Stimulated activated CD4-positive, alpha-beta T cell treated with anti-CD3 and anti-CD28 coated beads, Interleukin-2, amount 100 ng/mL, for 24 hours (primary cell): ENCODE measurements at places on chromosomes 2 and 18.
A peak's percentile ranks its signal among the peaks of the same experiment; 100 is the strongest.

DNA sequence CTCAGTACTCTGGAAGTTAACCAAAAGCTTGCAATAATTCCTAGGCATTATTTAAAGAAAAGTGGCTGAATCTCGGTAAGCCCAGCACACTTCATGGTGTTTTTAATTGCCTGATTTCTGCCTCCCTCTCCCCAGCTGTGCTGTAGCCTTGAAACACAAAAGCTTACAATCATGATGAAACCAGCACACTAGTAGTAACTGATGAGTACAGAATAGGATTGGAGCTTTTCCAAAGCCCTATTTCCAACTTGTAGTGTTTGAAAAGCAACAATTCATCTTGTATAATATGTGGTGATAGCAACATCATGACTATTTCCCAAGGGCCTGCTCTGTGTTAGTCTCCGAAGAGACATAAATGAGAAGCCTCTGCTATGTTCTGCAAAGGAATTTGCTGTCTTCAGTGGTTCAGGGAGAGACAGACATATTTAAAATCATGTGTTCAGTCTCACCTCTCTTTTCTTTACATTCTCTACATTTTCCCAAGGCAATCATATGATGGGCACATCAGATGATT lies 1015.0 kb downstream of the BCL11A start:
- no peak for DNase-seq

DNA sequence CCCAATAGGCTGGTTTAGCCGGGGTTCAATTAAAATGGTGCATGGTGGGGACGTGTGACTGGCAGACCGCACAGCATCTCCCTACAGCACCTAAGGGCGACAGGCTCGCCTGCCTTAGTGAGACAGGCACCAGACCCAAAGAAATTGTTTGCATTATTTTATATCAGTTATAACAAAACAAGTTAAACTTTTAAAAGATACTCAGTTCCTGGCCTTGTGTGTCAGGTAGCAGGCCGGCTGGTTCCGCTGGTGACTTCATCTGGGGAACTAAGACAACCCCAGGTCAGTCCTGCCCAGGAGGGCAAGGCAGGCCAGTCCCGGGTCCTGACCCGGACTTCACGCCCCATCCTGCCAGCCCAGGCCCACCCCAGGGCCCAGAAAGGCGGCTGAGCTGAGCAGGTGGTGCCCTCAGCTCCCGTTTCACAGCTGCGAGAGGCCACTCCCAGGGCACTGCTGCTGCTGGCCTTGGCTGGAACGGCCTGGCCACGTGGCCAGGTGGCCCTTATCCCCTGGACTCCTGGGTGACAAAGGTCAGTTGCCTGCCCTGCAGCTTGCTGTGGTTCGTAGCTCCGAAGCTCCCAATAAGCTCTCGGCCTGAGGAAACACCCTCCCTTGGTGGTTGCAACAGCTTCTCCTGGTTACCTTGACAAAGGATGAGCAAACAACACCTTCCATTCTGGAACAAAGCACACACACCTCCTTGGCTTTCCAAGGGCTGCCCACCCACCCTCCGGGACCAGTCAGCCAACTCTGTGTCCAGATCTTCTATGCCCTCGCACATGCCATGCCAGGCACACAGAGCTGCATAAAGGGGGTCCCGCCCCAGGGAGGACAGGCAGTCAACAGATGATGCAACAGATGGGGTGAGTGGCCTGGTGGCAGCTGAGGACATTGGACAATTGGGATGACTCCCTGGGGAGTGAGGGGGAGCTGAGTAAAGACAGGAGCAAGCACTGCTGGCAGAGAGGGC lies 11.3 kb upstream of the AGXT start:
- DNase-seq = no peak

DNA sequence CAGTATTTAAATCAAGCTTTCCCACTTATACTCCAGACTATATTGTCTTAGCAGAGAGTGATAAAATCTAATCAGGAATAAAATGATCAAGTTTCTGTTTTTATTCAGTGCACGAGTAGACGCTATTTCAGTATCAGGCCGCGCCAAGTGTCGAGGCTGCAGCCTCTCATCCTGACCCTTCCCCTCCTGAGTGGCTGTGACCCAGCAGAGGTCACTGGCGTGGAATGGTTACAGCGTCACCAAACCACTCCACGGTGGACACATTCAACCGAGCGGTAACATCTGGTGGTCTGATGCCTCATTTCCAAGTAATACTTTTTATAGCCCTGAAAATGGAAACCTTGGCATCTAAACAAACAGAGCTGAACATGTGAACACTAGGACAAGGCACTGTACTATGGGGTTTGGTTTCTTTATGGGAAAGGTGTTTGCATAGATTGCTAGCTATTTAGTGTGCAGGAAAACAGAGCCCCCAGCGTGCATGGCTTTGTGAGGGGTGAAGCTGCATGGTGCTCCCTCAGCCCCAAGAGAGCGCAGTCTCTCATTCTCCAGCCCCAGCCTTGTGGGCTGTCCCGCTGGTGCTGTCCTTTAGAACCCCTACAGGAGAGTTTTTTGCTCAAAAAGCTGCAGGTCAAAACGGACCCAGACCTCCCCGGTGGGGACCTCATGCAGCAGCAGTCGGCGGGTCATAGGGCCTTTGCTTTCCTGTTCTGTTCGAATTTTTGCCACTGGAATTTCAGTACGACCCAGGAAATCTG lies 28.4 kb downstream of the FAM228A start:
- DNase-seq = no peak

DNA sequence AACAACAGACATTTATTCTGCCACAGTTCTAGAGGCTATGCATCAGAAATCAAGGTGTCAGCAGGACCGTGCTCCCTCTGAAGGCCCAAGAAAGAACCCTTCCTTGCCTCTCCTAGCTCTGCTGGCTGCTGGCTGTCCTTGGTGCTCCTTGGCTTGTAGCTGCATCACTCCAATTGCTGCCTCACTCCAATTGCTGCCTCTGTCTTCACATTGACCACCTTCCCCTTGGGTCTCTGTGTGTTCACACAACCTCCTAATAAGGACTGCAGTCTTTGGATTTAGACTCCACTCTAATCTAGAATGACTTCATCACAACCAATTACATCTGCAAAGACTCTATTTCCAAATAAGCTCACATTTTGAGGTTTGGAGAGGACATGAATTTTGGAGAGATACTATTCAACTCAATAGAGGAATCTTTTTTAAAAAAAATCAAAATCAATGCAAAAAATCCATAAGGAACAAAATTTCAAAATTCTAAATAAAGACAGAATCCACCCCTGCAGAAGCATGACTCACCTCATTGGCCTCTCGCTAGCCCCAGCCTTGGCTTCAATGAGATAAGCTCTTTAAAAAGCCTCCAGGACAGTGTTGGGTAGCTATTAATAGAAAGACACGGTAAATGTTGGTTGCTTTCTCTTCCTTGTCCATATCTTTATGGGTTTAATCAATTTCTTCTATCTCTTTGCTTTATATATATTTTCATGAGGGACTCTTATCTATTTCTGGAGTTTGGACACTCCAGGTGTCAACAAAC lies 267.6 kb upstream of the MGAT5 start:
- DNase-seq = no peak

GRCh38 chr2:191065785-191066184 lies 51.8 kb upstream of the STAT1 start:
- DNase-seq = no peak

DNA sequence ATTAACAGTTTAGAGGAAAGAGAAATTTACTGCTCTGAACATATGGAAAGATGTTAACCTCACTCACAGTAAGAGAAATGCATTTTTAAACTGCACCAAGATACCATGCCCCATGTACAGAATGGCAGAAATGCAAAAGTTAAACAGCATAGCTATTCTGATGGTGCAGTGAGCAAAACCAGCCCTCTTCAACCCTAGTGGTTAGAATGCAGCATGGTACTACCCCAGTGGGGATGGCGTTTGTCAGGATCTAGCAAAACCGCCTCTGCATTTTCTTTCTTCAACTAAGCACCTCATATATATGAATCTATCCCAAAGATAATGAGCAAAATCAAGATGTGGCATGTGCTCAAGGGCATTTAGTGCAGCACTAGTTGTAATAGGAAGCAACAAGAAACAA lies 98.0 kb downstream of the MGAT5 start:
- DNase-seq = no peak

- DNase-seq = no peak
Measured at GRCh38 chr2:175606010-175606841, 395.8 kb downstream of the LNPK start.

DNA sequence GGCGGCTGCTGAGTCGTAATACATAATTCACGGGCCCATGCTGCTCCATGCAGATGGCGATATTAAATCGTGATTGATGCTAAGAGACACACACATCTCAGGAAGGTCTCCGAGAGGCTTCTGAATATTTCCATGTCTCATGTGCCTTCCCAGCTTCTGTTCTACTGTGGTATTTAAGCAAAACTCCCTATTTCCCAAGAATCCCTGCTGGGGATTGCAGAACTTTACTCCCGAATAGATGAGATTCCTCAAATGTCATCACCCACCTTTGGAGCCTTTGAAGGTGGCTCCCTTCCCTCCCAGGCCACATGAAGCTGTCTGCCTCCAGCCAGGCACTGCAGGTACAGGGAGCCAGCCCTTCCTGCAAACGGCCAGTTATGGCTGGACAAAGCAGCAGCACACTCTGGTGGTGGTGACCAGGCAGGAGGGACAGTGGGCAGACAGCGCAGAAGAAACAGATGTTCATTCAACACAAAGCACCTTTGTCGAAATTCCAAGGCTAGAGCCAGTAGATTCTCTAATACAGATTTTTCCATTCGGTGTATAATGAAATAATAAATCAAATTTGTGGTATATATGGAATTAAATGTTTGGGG lies 14.1 kb downstream of the NRP2 start:
- no peak for DNase-seq

GRCh38 chr2:60352491-60353405 lies 200.7 kb downstream of the BCL11A start:
- no peak for DNase-seq

GRCh38 chr2:96510931-96511595 lies 5.9 kb upstream of the NEURL3 start:
- no peak for DNase-seq

GRCh38 chr2:187964746-187965145 lies 326.9 kb upstream of the GULP1 start:
- no peak for DNase-seq

DNA sequence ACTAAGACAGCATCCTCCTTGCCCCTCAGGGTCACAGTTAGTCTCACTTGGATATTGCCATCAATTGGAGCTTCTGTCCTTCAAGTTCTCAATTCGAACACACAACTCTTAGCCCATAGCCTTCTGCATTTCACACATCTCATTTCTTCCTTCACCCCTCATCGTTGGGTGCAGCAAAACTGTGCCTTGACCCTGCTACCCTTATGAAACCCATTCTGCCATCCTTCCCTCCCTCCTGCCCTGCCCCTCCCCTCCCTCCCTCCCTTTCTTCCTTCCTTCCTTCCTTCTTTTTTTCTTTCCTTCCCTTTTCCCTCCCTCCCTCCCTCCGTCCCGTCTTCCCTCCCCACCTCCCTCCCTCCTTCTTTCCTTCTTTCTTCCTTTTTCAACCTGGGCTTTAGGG lies 80.7 kb upstream of the CYRIA start:
- no peak for DNase-seq

- peak; percentile 34 for DNase-seq
Measured at GRCh38 chr2:158745067-158745865, 49.9 kb upstream of the DAPL1 start.

DNA sequence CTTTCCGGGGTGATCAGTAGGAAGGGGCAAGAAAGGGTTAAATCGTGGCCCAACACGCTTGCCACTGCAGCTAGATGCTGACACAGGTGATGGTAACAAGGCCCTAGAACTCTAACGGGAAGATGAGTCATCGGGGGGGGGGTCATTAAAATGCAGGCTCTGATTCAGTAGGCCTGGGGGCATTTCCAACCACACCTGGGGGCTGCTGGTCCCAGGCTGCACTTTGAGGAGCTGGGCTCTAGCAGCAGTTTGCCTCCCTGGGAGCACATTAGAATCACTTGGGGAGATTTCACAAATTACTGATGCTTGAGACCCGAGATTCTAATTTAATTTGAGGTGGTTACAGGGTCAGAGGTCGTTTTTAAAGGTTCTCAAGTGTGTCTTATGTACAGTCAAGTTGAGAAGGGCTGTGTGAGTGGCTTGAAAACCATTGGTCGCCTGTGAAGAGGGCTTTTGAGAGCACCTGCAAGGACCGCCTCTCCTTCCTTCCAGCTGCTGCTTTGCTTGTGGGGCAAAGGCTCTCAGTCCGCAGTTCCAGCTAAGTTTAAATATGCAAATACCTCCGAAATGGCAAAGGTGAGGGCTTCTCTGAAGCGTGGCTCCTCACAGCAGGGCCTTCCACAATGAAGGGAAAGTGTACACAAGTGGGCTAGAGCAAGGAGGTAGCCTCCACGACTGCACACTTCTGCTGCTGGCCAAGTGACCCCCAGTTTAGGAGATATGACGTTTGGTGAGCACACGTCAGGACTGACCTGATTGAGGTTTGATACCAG lies 128.0 kb upstream of the MSH6 start:
- DNase-seq = no peak

DNA sequence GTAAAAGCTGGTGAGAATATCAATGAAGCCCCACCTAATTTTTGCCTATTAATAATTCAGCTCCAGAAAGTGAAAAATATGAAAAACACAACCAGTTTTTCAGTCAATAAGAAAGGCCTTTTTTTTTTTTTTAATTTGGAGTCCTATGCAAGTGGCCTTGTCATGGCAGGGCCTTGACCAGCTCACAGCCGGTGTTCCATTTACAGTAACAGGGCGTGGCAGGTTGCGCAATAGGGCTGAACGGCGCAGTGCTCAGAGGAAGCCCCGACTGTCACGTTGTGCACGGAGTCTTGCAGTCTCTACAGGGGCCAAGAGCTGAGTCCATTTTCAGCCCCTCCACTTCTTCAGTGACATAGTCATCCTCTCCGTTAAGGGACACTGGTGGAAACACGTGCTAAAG lies 184.1 kb upstream of the FN1 start:
- DNase-seq = no peak

DNA sequence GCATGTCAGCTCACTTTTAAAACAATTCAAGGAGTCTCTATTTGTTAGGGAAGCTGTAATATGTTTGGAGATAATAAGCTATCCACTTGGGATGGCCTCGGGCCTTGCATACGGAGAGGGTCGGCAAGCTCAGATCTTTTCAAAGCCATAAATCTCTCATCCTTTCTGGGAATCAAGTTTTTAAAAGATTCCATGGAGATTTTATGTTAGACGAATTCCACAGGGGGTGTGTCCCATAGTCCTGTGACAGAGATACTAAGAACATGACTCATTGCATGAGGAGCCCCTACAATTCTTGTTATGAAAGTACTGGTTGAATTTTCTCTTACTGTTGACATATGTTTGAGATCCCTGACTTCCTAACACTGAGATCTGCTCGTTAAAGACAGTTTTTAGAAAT lies 108.7 kb downstream of the FEZ2 start:
- DNase-seq = no peak

DNA sequence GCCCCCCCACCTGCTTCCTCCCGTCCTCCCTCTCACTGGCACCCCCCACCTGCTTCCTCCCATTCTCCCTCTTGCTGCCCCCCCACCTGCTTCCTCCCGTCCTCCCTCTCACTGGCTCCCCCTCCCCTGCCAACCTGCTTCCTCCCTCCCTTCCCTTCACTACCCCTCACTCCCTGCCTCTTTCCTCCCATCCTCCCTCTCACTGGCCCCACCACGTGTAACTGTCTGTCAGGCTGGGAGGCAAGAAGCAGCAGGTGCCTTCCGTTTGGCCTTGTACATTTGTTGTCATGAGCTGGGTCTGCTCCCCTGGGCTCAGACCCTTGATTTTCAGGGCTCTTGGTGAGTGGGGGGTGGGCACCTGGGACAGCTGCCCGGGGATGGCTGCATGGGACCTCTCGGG lies 19.1 kb downstream of the RTP5 start:
- DNase-seq = no peak
